Caco-2 (cell line): ENCODE measurements at places on chromosomes 16 and 17. TPM values are rescaled to one million over a fixed set of nuclear protein-coding genes. Genes with fewer than 3 reads are reported as not detected.

The C16orf92 gene
- not detected in 2 replicates for total RNA-seq

The CCL8 gene
- not detected in 2 replicates for total RNA-seq

The SLFN12L gene
- not detected in 2 replicates for total RNA-seq

The STAT5A gene
- total RNA-seq = 2.4 and 3.2 TPM in 2 replicates

DNA sequence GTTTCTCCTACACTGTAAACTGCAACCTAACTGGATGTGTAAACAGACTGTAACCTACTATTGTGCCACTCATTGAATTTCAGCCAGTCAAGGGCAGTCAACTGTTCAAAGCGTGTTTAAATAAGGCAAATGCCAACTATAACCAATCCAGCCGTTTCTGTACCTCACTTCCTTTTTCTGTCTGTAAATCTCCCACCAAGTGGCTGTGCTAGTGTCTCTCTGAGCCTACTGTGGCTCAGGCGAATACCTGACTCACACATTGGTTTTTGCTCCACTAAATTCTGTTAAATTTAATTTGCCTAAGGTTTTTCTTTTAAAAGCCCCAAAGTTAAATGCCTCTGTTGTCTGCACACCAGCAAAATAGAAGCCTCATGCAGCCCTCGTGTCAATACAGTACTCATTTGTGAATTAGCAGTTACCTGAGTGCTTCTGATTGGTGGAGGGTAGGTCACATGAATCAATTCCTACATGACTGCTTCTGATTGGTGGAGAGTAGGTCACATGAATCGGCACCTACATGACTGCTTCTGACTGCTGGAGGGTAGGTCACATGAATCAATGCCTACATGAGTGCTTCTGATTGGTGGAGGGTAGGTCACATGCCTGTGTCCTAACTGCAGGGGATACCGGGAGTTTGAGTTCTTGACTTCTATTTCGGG is 31.1 kb upstream of the CCR7 start:
- H3K4me3 ChIP-seq = 0 out of 2 replicates have a peak overlapping the region, but pooled peaks have one; percentile 5
- H3K36me3 ChIP-seq = no peaks in the 10 kb centered on the region
- H3K27ac ChIP-seq = peak overlapping the region; percentile 37
- no peaks in the 10 kb centered on the region for H3K27me3 ChIP-seq

- no peak overlapping the region for H3K27ac ChIP-seq
- H3K36me3 ChIP-seq = no peaks in the 10 kb centered on the region
- no peak overlapping the region for H3K4me3 ChIP-seq
- no peaks in the 10 kb centered on the region for H3K27me3 ChIP-seq
Measured at GRCh38 chr17:38402897-38403296, 25.4 kb upstream of the ARHGAP23 start.

GRCh38 chr16:4637501-4638166 is 13.0 kb downstream of the MGRN1 start:
- no peaks in the 10 kb centered on the region for H3K36me3 ChIP-seq

DNA sequence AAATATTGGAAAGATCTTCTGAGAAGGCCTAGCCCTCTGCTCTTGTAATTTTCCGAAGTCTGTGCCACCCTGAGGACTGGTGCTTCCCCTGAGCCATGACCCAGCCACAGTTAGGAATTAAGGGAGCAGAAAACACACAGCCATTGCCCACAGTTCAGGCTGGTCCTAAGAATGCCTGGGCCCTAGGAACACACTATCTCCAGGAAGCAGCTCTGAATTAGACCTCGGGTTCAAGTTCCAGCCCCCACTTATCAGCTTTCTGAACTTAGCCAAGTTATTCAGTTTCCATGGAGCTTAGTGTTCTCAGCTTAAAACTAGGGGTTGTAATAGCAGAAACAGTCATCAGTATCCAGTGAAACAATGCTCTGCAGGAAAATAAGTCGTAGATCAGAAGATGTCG is 56.0 kb downstream of the CDH13 start:
- H3K4me3 ChIP-seq = no peak overlapping the region
- H3K36me3 ChIP-seq = no peaks in the 10 kb centered on the region

DNA sequence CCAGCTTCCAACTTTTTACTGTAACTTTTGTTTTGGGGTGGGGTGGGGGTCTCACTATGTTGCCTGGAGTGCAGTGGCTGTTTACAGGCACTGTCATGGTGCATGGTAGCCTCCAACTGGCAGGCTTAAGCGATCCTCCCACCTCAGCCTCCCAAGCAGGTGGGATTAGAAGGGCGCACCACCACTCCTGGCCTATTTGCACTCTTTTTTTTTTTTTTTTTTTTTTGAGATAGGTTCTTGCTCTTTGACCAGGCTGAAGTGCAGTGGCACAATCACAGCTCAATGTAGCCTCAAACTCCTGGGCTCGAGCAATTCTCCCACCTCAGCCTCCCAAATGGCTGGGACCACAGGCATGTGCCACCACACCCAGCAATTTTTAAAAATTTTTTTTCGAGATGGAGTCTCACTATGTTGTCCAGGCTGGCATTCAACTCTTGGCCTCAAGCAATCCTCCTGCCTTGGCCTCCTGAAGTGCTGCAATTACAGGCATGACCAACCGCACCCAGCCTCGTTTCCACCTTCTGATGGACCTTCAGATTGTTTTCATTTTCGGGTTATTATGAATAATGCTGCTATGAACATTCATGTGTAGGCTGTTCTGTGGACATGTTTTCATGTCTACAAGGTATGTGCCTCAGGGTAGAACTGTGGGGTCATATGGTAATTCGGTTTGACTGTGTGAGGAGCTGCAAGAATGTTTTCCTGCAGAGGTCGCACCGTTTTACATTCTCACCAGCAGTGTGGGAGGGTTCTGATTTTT is 10.9 kb downstream of the TRAP1 start:
- no peaks in the 10 kb centered on the region for H3K27me3 ChIP-seq
- H3K4me1 ChIP-seq = no peaks in the 10 kb centered on the region
- no peaks in the 10 kb centered on the region for H3K36me3 ChIP-seq
- no peak overlapping the region for H3K4me3 ChIP-seq

- no peak for DNase-seq
- H3K4me3 ChIP-seq = no peak overlapping the region
- no peaks in the 10 kb centered on the region for H3K27me3 ChIP-seq
- H3K27ac ChIP-seq = no peak overlapping the region
Measured at GRCh38 chr17:37485938-37486570, 3.6 kb upstream of the DUSP14 start.

DNA sequence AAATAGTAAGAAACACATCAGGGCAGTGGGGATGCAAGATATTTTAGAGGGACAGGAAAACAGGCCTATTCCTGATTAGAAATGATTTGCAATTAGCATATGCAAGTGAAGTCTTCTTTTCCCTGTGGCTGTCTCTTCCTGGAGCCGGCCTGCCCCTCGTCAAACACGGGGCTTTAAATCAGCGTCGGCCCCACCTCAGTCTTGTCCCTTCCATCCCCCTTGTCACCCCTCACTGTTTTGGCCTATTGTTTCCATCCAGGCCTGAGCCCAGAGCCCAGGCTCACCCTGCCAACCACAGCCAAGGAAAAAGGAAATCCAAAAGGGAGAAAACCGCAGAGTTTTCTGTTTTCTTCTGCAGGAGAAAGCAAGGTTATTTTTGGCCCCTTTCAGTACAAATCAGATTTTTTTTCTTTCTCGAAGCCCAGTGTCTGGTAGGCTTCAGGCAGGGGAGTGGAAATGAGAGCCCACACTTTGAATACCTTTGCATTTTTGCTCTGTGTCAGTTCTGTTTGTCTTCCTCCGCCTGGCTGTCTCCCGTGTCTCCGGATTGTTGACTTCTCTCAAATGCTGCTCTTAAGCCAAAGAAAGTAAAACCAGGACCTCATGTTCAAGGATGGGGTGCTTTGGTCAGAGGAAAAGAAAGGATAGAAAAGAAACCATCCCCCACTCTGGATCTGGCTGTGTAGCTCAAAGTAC is 399.9 kb upstream of the CDH11 start:
- no peaks in the 10 kb centered on the region for H3K36me3 ChIP-seq
- H3K4me1 ChIP-seq = no peaks in the 10 kb centered on the region
- DNase-seq = no peak
- no peaks in the 10 kb centered on the region for H3K27me3 ChIP-seq
